ENCODE measurements at places on chromosomes 6 and 20.

- DNase-seq = no peak
These were observed 29.0 kb upstream of the ELOVL5 start for GRCh38 chr6:53377793-53378192.

GRCh38 chr6:89612121-89612520, 26.4 kb downstream of the LYRM2 start:
- DNase-seq = no peak

- DNase-seq = no peak
These were observed 2.2 kb downstream of the TNF start for GRCh38 chr6:31577579-31577966.

DNA sequence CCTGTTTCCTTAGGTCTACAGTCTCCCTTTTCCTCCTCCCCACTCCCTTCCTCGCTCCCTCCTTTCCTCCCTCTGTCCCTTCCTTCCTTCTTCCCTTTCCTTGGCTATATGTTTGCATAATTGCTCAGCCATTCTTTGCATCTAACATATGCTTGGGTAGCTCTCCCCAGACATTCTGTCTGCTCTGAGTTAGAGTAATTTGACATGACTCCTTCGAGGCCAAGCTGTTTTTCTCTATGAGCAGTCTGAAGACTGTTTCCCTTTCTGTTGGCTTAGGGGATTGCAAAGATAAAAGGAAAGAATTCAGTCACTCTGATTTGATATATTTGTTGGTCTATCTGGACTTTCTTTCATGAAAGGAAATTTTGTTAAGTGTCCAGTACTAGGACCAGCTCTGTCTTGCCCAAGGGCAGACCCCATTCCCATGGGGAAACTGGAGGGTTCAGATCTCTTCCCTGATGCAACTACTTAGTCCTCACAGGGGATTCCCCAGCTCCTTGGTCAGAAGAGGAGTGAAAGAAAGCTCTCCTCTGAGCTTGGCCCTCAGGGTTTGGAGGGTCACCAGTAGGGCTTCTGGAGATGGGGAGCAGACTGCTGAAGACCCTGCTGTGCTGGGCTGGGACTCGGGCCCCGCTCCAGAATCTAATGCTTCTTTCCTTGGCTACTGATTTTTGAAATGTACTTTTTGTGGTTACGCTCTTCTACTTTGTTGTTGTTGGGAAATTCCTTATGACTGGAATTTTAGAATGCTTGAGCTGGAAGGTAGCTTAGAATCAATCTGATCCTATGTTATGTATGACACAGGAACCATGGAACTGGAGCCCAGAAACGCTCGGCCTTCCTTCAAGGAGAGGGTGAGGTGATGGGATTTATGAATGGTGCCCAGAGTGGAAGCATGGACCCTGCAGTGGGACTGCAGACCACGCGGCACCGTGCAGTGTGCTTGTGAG, 63.7 kb upstream of the SLC22A23 start:
- no peak for DNase-seq

GRCh38 chr20:49337357-49337756, 59.5 kb upstream of the ZNFX1 start:
- DNase-seq = no peak

GRCh38 chr6:41073968-41074691, 1.4 kb downstream of the NFYA start:
- DNase-seq = no peak

DNA sequence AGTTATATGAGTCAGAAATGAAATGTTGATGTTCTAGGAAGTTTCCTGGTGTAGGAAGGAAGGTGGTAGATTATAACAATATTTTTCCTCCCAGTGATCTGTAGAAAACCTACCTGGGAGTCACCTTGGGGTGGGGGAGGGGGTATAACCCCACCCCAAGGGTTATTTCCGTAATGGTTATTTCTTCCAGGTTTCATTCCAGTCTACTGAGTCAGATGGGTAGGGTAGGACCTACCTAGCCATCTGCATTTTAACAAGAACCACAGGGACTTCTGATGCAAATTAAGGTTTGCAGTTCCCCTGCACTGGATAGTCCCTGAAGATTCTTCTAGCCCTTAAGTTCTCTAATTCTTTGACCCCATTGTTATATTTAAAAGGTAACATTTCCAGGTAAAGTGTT, 88.9 kb downstream of the ARMC2 start:
- DNase-seq = no peak

- no peak for DNase-seq
These were observed 39.1 kb downstream of the EPB41L2 start for GRCh38 chr6:131023834-131024504.

GRCh38 chr6:131784561-131784960, 23.3 kb upstream of the ENPP1 start:
- no peak for DNase-seq

DNA sequence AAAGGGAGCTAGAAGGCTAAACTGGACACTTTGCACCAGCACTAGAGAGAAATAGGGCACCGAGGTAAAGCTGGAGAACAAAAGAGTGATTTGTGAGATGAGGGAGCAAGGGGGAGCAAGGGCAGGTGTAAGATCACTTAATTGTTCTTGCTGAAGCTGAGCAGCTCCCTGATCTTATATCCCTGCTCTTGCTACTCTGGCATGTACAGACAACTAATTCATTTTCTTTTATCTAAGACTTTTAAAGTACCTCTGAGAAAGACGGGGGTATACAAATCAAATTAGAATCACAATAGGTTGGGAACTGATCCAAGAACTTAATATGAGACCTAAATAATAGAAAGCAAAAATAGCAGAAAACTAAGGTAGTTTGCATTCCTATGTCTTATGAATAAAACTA, 381.7 kb upstream of the POU3F2 start:
- DNase-seq = no peak

- DNase-seq = no peak
These were observed 7.8 kb upstream of the C2 start for GRCh38 chr6:31919624-31920303.

DNA sequence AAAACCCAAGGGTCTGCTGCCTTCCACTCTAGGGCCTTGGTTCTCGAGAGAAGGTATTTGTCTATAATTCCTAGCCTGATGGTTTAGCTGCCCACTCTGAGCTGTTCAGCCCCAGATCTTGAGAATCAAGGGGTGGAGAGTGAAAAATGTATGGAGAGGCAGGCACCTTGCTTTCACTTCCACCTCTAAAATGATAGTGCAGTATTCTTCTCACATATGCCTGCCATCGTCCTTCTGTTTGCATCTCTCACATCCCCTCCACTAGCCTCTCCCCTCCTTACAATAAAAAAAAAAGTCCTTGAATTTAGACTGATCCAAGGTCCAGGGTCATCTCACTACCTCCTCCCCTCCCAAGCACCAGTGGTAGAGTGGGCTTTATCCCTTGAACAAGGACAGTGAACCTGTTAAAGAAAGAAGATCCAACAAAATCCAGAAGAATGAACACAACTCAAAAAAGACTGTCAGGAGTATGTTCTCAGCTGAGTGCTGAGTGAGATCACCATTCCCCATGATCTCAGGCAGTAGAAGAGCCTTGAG, 104.2 kb downstream of the HIVEP1 start:
- DNase-seq = no peak

Measured in activated T-cell treated with anti-CD3 and anti-CD28 coated beads, Interleukin-2, amount 50 U/mL, for 1 hour (primary cell).